A549 (cell line): ENCODE measurements at places on chromosomes 3 and 15.

DNA sequence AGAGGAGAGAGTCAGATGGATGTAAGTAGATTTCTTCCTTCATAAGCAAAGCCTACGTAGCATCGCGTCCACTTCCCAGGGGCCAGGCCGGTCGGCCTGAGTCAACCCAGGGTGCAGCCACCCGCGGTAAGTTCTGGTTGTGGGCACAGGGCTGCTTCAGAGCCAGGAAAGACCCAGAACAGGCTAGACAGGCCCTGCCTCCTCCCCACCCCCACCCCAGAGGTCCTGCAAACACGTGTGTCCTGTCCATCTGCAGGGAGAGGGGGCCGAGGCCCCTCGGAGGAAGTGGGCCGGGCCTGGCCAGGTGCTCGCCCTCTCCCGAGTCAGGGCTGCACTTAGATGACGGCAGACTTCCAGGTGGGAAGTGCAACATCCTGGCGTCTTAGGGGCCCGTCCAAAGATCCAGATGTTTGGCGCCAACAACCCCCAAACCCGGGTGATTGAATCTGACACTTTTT lies 100.8 kb upstream of the ALDH1A3 start:
- no peak for DNase-seq

- no peak for DNase-seq
Observed at GRCh38 chr15:62343397-62343796, 178.3 kb upstream of the C2CD4B start.

DNA sequence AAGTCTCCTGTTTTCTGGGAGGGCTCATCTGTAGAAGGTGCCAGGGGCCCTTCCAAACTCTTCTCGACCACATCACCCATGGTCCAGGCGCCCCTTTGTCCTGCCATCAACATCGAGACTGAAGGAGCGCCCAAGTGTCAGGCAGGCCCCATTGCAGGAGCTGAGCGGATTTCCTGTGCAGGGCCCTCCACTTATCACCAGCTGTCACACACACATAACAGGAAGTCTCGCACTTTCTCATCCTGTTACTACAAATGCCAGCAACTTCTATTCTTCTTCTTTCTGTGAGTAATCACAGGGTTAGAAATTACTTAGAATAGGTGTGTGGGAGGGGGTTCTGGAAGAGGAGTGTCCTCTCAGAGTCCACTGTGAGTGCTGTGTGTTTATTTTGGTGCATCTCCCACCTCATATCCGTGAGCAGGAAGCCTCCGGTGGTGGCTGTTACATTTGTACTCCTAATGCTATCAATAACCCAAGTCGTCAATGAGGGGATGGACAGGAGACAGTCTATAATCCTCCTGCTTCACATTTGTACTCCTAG lies at the start of gene KLHL6:
Gene KLHL6, minus strand, starts transcription at position 166 of the 541 bp plus-strand sequence. Its CDS starts 53 bp downstream, at position 113.
- no peak for DNase-seq

DNA sequence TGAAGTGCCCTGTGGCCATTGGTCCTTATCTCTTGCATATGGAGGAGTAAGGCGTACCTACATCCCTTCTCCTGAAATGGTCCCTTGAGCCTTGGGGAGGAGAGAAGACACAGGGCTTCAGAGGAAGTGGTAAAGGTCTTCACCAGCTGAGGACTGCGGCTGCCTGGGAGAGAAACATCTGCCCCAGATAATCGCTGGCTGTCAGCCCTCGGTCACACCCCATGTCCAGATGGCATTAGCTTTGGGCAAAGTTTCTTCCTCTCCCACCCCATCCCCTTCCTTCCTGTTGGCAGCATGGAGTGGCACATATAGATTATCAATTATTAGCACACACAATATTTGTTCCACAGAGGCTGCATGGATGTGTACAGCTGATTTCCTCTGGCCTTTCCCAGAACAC lies 61.6 kb downstream of the LRTM1 start:
- no peak for DNase-seq

DNA sequence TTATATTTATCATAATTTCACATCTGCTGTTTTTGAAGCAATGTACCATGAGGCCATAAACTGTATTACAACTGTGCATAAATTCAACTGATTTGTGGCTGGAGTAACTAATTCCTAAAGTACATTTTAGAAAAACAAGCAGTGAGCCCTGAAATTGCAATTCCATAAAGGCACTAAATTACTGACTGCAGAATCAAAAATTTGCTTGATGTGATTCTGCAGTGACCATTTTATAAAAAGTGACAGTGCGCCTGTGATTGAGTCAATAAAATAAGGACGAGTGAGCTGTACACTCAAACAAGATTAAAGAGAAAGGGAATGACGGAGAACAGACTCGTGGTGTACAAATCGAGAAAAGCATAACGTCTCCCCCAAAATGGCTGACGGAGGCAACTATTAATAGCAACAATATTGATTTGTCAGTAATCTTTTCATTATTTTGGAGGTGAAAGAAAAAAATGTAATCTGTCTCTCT lies 121.4 kb upstream of the MEIS2 start:
- no peak for DNase-seq

GRCh38 chr3:42210726-42211125 lies 55.3 kb downstream of the CCK start:
- DNase-seq, result no peak

GRCh38 chr3:152719264-152719663 lies 115.7 kb upstream of the P2RY1 start:
- DNase-seq, result no peak

DNA sequence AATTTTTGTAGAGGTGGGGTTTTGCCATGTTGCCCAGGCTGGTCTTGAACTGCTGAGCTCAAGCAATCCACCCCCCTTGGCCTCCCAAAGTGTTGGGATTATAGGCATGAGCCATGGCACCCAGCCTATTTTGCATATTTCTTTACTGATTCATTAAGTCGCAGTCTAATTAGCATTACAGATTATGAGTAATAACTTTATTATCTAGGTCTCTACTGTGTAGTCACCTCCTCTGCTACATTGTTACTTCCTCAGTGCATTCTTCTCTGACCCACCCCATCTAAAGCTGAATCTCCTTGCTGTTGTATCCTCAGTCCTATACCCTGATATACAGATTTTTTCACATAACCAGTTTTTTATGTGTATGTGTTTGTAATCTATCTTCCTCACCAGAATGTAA lies 61.7 kb downstream of the TFDP2 start:
- DNase-seq, result no peak

GRCh38 chr3:117665296-117665695 lies 955.7 kb downstream of the TUSC7 start:
- no peak for DNase-seq

- DNase-seq, result no peak
Observed at GRCh38 chr3:72517921-72518424, 330.3 kb downstream of the SHQ1 start.

DNA sequence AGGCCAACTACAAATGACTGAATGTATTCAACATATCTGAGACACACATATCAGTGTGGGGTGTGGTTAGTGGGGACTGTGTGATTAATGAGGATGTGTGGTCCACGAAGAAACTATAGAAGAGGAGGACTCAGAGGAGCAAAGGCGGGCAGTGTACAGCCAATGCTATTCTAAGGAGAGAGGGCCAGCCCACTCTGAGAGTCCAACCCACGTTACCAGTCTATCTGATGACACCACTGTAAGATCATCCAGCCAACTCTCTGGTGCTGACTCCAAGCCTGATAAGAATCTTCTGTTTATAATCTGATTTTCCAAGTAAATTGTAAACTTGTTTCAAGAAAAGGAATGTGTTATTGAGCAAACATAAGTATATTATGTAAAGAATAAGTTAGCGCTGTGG lies 47.2 kb downstream of the MCF2L2 start:
- DNase-seq, result no peak

DNA sequence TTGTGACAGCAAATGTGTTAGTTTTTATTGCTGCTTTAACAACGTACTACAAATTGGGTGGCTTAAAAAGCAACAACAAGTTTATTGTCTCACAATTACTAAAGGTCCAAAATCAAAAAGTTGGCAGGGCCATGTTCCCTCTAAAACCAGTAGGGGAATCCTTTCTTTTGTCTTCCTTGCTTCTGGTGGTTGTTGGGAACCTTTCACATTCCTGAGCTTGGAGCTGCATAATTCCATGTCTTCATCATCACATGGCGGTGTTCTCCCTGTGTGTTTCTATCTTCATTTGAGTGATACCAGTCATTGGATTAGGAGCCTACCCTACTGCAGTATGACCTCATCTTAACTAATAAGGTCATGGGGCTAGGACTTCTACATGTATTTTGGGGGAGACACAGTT lies 7.4 kb downstream of the SPRED1 start:
- DNase-seq, result no peak

- peak; percentile 30 for DNase-seq
Observed at GRCh38 chr15:84981711-84982300, at the start of gene PDE8A. PDE8A (plus strand) TSS chr15:84981856; CDS start chr15:84982163, 307 bp downstream.

DNA sequence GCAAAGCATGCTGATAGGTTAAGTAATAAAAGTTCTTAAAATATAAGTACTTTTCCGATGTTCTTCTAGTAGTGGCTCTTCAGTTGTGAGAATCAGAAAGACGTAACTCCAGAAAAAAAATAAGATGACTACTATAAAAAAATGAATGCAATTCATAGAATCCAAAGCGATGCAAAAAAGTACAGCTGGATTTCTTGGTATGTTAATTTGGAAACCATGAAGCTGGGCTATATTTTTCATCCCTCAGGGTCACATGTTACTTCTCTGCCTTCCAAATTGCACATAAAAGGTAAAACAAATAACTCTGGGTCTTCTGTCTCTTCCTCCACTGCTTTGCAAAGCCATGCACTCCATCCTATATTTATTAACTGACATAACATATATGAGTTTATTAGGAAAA lies 843.9 kb upstream of the DPPA4 start:
- no peak for DNase-seq

DNA sequence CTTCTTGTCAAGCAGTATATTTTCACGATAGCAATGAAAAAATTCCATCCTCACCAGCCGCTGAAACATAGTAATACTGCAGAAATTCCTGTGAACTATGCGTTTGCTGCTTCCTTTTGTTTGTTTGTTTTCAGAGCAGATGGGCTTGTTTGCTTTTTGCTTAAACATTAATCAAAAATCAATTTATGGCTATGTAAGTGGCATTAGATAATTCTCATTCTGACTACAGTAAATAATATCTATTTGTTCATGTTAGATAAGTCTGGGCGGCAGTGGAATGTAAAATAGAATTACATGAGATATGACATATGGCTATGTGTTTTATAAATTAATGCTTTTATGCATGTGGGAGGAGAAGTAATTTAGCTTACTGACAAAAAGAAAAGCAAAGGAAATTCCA lies 163.7 kb downstream of the PGPEP1L start:
- no peak for DNase-seq

DNA sequence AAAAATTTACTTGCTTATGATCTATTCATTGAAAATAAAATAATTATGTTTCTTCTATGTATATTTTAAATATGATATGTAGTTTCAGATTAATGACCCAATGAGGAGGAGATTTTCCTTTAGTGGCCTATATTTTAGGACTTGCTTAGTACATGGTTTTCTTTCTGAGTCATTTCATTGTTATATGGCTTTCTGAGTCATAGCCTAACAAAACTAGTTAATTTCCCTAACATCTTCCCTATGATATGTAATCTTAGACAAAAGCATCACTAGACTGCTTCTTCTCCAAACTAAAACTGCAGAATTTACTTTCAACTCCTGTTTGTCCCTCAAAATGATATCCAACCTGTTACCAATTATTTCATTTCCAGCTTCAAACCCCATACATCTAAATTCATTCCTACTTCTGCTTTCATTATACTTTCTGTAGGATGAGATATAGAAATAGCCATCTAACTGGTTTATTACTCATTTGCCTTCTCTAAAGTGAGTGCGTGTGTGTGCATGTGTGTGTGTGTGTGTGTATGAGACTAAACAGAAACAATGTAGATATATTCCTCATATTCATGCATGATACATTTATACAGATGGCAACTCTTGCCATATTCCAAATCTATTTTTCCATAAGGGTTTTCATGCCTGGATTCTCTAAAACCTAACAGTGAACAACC lies 915.0 kb upstream of the GBE1 start:
- DNase-seq, result no peak

GRCh38 chr3:180116203-180116602 lies 79.5 kb upstream of the PEX5L start:
- no peak for DNase-seq

DNA sequence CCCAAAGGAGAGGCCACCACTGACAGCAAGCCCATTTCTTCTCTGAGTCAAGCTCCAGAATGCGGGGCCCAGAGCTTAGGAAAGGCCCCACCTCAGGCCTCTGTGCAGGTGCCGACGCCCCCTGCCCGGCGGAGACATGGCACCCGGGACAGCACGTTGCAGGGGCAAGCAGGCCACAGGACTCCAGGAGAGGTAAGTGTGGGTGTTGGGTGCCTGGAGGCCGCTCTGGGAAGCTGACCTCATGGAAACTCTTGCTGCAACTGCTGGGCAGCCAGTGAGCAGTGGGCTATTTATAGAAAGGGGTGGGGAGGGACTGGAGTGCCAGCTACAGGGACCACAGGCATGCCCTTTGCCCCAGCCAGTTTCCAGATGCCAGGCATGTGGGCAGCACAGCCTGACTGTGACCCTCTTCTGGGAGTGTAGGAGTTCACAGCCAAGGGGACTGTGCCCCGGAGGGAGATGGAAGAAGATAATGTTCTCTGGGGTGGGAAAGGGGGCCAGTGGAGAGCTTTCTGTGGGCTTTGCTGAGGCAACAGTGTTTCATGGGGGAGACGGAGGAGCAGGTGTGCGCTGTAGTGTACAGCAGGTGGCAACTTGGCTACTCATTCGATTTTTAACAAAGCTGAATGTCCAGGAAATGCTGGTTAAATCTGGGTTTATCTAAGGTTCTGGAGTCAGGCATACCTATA lies 23.7 kb downstream of the ALPK3 start:
- peak; percentile 73 for DNase-seq

DNA sequence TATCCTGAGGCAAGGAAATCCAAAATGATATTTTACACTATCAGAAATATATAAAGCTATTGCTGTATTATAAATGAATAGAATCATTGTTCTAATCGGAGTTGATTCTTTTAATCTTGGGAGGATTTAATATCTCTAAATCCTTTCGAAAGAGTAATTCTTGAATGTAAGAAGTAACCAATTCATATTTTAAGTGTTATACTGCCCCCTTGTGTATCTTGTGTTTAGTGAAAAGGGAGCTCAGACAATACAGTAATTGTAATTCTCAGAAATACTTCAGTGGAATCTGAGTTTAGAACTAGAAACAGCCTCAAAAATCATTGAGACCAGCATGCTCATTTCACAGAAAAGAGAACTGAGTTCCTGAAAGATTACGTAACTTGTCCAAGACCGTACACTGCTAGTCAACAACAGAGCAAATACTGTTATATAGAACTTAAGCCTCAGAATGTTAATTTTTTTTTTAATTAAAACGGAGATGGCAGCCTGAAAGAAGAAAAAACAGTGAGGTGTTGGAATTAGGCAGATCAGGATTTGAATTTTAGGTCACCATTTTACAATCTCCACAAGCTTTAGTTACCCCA lies 42.9 kb downstream of the PLCH1 start:
- DNase-seq, result peak; percentile 36

- DNase-seq, result no peak
Observed at GRCh38 chr3:48915296-48915695, 3.3 kb upstream of the ARIH2 start.

DNA sequence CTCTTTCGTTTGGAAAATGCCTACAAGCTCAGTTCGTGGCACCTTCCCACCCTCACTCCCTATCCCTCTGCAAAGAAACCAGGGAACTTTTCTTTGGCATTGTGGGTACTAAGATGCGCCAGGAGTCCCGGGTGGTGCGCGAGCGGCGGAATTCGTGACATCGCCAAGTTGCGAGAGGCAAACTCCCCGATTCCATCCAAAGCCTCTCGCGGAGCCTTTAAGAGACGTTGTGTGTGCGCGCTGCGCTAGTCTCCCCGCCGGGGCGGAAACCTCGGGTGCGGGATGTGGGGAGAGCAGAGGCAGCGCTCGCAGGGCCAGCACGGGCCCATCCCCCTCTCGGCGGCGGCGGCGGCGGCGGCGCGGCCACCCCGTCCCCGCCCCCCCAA lies 443 bp upstream of the NR2F2 start:
- peak; percentile 81 for DNase-seq

- no peak for DNase-seq
Observed at GRCh38 chr3:177624528-177625495, 427.5 kb upstream of the TBL1XR1 start.
